Tibial artery (tissue), 4 donors: ENCODE measurements at places on chromosomes 4 and X.

DNA sequence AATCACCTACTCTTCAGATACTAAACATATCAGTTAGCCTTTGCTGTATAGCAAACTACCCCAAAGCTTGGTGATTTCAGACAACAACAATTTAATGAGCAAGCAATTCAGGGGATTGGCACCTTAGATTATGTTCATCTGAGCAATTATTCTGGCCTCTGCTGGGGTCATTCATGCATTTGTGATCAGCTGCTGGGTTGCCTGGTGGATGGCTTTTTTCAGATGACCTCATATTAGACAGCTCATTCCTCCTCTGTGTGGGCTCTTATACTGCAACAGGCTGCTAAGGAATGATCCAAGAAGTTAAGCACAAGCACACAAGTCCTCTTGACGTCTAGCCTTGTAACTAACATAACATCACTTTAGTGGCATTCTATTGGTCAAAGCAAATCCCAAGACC lies 153.0 kb upstream of the PPP1R2C start:
- DNase-seq = no peak

DNA sequence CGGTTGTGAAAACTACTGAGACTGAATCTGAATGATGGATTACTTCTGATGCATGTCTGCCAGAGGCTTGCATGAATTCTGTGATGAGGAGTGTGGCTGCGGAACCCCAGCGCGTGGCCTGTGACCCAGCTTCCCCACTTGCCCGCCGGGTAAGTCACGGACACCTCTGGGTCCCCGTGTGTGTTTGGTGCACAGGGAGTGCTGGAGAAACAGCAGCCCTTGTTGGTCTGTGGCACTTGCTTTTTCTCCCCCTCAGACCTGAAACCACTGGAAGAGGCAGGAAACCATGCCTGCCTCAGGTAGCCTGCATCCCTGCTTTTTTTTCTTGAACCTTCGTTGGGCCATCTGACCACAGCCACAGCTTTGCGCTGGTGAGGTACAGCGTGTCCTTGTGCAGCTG lies 51.9 kb upstream of the TADA2B start:
- no peak for DNase-seq

GRCh38 chr4:128737098-128737513 lies 72.4 kb upstream of the JADE1 start:
- no peak for DNase-seq

GRCh38 chr4:88178626-88179231 lies 20.3 kb upstream of the ABCG2 start:
- DNase-seq = no peak

DNA sequence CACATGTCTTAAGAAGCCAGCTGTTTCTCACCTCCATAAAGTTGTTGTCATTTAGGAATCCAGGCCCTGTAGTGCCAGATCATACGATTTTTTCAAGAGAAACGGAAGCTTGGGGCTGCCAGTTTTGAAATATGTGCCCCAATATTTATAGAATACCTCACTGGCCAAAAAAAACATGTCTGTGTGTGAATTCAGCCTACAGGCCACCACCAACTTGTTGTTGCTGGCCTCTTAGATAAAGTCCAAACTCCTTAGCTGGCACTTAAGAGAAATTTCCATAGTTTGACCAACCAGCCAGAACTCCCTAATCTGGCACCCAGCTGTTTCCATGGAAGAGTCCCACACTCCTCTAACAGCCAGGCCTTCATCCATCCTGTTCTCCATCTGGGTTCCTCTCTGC lies 74.1 kb downstream of the WDR19 start:
- DNase-seq = no peak

DNA sequence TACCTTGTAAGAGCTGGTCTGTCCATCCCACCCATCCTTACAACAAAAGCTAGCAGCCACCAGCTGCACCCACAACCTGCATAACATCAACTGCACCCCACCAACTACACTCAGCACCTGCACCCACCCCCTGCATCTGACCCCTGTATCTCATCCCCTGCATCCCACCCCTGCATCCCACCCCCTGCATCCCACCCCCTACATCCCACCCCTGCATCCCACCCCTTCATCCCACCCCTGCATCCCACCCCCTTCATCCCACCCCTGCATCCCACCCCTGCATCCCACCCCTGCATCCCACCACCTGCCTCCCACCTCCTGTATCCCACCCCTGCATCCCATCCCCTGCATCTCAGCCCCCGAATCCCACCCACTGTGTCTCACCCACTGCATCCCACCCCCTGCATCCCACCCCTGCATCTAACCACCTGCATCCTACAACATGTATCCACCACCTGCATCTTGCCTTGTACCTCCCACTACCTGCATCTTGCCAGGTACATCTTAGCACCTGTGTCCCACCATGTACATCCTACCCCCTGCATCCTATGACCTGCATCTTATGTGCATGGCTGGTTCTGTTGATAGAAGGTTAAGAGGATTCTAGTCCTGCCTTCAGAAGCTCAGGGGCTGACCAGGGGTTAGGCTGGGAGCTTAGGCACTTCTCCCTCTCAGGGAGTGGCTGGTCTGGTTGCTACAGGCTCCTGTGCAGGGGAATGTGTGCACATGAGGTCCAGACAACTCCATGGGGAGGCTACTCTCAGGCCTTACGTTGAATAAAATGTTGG lies 9.4 kb downstream of the TMEM271 start:
- DNase-seq = no peak

- DNase-seq = no peak
Measured at GRCh38 chr4:6475492-6476020, 3.1 kb upstream of the PPP2R2C start.

- DNase-seq = no peak
Measured at GRCh38 chr4:165199286-165199685, 8.1 kb upstream of the KLHL2 start.

- no peak for DNase-seq
Measured at GRCh38 chr4:128427832-128428366, 140.3 kb upstream of the PGRMC2 start.

- no peak for DNase-seq
Measured at GRCh38 chr4:25378437-25378743, 1.3 kb downstream of the ANAPC4 start.

GRCh38 chrX:70452143-70452733 lies 7.6 kb downstream of the DLG3 start:
- DNase-seq = peak; percentile 68
